CD4-positive, alpha-beta memory T cell (primary cell): ENCODE measurements at places on chromosomes 4 and X.

DNA sequence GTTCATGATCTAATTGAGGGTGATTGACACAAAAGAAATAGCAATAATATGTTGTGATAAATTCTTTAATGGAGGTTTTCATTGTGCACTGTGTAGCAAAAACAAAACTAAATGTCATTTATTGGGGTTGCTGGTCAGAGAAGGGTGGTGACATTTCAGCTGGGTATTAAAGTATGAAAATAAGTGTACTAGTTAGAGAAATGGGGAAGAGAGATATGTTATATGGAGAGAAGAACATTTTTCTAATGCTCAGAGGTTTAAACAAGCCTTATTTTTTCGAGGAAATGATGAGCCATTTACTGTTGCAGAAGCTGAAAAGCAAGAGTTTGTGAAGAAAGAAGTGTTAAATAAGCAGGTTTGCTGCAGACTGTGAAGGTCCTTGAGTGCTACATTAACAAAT lies 142.7 kb upstream of the PAQR3 start:
- DNase-seq = no peak

- DNase-seq = no peak
Measured at GRCh38 chr4:114178392-114178791, 198.9 kb upstream of the ARSJ start.

- DNase-seq = no peak
Measured at GRCh38 chr4:182969651-182970279, 52.6 kb upstream of the DCTD start.

DNA sequence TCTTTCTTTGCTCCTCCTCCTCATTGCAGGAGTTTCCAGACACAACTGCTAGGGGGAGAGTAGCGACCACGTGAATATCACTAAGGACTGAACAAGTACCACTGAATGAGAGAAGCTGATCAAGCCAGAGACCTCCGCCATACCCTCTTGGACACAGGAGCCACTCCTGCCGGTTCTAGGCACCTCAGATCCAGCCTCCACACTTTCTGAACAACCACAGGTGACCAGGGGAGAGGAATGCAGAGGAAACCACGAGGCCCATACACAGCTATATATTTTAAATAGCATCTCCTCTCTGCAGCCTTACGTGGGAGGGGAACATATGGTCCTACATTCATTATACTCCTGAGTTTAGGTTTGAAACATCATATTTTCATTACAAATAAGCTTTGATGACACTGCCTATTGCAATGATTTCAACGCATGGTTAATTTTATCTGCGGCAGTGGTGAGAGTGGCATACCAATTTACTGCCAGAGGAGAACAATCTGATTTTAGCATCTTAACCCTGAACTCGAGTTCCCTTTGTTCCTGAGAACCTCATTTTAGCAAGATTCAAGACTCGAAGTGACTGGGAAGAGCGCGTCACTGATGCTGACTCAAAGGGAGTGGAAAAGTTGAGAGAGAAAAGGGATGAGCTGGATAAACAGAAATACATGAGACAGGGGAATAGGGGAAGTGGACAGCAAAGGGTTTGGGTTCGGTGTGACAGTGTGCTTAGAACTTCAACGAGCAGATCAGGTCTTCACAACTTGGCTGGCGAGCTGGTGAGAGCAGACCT lies 231.7 kb upstream of the PPARGC1A start:
- no peak for DNase-seq

GRCh38 chr4:39568805-39569204 lies 41.6 kb upstream of the UGDH start:
- DNase-seq = no peak

DNA sequence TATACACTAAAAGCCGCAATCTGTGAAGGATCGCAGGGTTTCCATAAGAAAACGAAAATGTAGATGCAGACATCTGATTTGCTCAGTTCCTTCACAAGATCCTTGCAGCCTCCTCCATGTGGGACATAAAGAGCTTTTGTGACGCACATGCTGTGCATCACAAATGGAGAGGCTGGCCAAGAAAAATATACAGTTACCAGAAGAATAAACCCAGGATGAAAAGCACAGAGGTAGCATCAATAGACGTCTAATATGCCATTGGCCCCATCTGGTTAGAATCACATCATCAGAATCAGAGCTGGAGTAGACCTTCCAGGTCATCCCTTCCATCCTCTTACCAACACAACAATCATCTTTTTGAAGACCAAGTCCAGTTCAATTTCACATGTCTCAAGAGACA lies 517.4 kb downstream of the RAB28 start:
- no peak for DNase-seq

- no peak for DNase-seq
Measured at GRCh38 chrX:10054396-10054795, 87.2 kb downstream of the CLDN34 start.

DNA sequence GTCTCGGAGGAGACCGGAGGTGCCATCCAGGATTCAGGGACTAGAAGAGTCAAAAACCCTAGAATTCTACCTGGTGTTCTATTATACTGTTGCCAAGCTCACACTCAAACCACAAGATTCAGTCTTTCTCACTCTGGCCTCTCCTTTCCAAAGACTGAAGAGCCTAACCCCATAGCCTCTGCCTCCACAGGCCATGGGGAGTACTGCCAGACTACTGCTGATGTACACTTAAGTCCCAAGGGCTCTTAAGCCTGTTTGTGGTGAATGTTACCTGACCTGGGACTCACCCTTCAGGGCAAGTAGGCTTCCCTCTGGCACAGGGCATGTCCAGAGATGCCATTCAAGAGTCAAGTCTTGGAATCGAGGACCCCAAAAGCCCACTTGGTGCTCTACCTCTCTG lies 58.9 kb upstream of the IRS4 start:
- DNase-seq = no peak

DNA sequence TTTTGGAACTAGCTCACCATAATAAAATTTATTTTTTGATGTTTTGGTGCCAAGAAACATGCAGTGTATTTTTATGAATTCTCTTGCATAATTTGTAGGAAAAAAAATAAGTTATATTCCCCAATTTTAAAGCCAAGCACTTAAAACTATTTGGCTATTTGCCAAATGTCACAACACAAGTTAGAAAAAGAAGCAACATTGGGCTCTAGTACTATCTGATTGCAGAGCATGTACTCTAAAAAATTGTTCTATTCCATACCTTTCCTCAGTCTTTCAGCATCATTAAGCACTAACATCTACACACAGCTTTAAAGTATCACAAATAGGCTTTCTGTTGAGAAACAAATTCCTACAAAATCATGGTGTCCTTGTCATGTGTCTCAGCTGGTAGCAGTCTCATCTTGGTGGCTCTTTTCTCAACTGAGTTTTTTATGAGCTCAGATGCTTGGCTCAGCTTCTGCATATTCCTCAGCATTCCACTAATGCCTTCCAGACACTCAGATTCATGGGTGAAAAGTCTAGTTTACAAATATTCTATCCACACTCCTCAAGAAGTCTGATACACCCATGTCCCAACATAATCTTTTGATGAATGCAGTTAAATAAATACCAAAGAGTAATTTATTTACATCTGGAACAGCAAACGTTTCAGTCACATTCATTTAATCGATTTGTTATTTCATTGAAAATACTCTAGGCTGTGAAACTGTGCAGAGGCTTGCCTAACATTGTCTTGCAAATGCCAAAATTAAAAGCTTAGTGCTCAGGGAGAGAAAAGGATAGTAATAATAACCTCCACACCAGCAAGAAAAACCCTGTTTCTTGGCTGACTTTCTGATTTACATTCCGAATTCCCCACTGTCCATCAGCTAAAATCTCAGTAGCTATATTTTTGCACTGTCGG lies 2209.9 kb downstream of the PCDH7 start:
- no peak for DNase-seq

- no peak for DNase-seq
Measured at GRCh38 chrX:78839711-78840110, 92.2 kb downstream of the LPAR4 start.

DNA sequence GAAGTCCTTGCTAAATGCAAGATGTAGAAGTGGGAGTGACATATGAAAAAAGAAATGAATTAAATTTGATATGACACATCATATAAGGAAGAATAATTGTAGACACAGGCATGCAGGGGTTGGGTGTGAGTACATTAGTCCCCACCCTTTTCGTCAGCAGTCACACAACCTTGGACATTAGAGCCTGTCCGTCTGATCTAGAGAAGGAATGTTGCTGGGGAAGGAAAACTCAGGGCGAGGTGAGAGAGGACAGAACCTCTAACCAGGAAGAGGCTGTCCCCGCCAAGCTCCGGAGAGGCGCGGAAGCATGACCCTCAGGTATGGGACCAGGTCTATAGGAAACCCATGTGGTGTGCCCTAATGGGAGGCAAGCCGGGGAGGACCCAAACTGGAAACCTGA lies 102.1 kb downstream of the RELL1 start:
- no peak for DNase-seq

DNA sequence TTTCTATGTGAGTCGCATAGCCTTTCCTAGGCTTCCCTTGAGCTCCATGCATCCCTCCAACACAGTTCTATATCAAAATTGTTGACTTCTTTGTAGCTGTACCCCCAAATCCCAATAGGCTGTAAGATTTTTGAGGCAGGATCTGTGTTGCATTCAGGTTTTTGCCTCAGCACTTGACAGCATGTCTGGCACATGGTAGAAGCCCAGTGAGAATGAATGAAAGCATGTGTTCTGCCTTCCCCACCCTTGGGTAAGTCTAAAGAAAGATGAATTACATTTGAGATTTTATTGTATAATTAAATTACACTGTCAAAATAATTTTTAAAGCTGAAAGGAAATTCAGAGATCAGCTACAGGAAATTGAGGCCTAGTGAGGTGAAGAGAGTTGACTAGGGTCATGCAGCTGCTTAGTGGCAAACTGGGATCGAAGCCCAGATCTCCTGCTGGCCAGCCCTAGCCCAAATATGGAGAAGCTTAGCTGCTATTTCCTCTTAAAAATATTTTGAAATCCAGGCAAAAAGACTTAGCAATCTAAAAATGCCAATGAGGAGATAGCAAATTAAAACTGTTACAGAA lies 122.5 kb downstream of the SPATA18 start:
- DNase-seq = no peak

GRCh38 chrX:126165721-126166461 lies at the start of gene DCAF12L2:
Gene DCAF12L2 (minus strand): TSS chrX:126166289. CDS start chrX:126165924, 365 bp downstream.
- DNase-seq = no peak

- no peak for DNase-seq
Measured at GRCh38 chrX:50436797-50437196, 33.8 kb downstream of the DGKK start.

GRCh38 chrX:3550160-3550751 lies 163.2 kb downstream of the PRKX start:
- no peak for DNase-seq

- no peak for DNase-seq
Measured at GRCh38 chr4:174317531-174317930, 33.8 kb downstream of the CEP44 start.

GRCh38 chr4:89570931-89571330 lies 263.3 kb upstream of the GPRIN3 start:
- no peak for DNase-seq
